Dorsolateral prefrontal cortex (tissue), 122 donors: ENCODE measurements at places on chromosomes 2 and 18.

- no peak for DNase-seq
Measured at GRCh38 chr2:85376291-85377065, 21.9 kb downstream of the ELMOD3 start.

GRCh38 chr18:2325933-2326332, 245.4 kb downstream of the METTL4 start:
- no peak for DNase-seq

GRCh38 chr2:98487806-98488189, 43.1 kb downstream of the INPP4A start:
- no peak for DNase-seq

GRCh38 chr2:67046591-67046990, 350.5 kb upstream of the ETAA1 start:
- no peak for DNase-seq

DNA sequence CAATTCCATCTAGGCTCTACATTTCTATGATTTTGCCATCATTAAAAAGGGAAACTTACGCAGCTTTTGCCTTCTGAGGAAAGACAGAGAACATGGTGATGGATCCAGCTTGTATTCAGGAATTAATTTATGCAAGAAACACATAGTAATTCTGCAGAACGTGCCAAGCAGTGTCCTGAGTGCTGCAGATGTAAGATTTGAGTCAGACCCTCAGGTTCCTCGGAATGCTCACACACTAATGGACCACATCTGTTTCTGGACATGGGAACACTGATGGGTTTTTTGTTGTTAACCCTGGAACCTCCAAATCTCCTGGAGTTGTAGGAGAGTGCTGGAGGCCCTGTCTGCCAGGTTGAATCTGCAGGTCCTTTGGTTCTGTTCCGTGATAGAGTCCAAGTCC, 132.9 kb downstream of the SETBP1 start:
- no peak for DNase-seq

DNA sequence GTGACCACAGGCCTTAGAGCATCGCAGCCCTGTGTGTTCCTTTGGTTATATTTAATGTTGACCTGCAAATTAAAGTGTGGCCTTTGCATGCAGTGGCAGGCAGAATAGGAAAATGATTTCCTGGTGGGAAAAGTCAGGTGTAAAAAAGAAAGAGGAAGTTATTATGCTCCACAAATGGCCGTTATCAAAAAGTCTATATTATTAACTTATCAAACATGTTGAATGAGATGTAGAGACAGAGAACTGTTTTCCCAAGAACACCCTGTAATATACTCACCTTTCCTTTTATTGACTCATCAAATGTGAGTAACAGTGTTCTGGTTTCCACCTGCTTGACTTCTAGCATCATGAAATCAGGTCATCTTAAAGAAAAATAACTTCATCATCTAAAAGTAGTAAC, 35.3 kb downstream of the MEIS1 start:
- no peak for DNase-seq

DNA sequence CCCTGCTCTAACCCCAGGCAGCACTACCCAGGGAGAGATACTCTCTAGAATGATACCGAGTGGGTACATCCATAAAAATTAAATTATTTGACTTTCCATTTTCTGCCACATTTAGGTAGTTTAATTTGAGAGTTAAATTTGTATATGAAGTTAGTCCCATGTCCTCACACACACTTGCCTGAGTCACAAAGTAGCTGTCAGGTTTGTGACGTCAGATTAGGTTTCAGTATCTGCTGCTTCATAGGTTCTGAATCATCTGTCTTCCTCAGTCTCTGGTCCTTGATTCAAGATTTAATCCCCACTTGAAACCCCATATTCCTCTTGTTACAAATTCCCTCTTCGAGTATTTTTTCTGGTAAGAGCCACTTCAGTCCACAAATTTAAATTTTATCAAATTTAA, 738.6 kb upstream of the FAM98A start:
- no peak for DNase-seq

- no peak for DNase-seq
Measured at GRCh38 chr2:222353993-222354392, 55.2 kb upstream of the PAX3 start.

DNA sequence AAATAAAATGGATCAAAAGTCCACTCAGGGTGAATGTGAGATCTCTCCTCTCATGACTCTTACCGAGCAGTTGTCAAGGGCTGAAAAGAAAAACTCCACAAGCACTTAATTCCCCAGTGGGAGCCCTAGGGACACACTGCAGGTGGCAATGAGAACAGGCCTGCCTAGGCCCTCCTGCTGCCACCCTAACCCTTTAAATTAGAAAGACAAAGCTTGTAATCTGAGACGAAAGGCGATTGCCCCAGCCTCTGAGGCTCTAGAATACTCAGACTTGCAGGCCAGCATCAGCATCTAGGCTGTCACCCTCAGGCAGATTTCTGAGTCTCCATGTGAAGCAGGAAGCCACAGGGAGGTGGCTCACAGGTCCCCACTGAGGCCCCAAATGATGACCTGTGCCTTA, 457.0 kb upstream of the MYT1L start:
- no peak for DNase-seq

DNA sequence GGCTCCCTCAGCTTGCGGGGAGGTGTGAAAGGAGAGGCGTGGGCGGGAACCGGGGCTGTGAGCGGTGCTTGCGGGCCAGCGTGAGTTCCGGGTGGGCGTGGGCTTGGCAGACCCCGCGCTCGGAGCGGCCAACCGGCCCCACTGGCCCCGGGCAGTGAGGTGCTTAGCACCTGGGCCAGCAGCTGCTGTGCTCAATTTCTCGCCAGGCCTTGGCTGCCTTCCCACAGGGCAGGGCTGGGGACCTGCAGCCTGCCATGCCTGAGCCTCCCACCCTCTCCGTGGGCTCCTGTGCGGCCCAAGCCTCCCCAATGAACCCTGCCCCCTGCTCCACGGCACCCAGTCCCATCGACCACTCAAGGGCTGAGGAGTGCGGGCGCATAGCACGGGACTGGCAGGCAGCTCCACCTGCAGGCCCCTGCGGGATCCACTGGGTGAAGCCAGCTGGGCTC, 48.2 kb downstream of the RNF138 start:
- DNase-seq, result no peak

GRCh38 chr2:168189835-168190569, 57.4 kb downstream of the STK39 start:
- DNase-seq, result no peak

- DNase-seq, result no peak
Measured at GRCh38 chr18:79772865-79773696, 24.7 kb upstream of the KCNG2 start.

GRCh38 chr2:140344838-140345237, 1564.6 kb upstream of the NXPH2 start:
- DNase-seq, result no peak

- DNase-seq, result no peak
Measured at GRCh38 chr2:180938451-180938850, 42.0 kb upstream of the UBE2E3 start.
